Stimulated activated CD8-positive, alpha-beta memory T cell treated with anti-CD3 and anti-CD28 coated beads, Interleukin-2, amount 100 ng/mL, for 48 hours (primary cell): ENCODE measurements at places on chromosomes 13 and 19.

DNA sequence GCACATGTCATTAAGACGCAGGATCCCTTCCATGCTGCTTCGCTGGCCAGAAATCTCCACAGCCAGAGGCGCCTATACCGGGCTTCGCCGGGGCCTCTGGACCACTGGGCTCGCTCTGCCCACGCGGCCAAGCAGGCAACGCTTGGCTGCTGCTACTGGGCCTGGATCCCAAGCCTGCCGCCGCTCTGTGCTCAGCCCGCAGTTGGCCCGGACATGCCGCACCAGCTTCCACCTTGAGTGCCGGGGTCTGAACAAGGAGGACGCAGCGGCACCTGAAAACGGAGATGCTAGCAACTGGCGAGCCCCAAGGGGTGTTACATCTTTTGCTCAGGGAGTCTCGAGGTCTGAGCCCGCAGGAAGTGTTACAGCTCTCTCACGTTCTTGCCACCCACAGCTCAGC is 409.9 kb upstream of the SGCG start:
- no peak for DNase-seq

DNA sequence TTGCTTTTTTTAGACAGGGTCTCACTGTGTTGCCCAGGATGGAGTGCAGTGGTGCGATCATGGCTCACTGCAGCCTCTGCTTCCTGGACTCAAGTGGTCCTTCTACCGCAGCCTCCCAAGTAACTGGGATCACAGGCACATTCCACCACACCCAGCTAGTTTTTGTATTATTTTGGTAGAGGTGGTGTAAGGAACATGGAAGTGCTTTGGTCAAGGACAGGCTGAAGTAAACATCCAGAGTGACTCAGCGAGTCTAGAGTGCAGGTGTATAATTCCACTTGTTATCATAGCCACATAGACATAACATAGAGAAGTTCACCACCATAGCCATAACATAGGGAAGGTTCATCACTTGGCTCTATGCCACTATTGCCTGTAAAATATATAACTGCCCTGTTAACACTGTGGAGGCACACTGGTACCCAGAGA is 98.6 kb downstream of the RBM26 start:
- DNase-seq: no peak

GRCh38 chr13:96403241-96403640 is 313.3 kb downstream of the HS6ST3 start:
- DNase-seq: no peak

GRCh38 chr19:15864824-15865223 is 33.0 kb downstream of the CYP4F2 start:
- no peak for DNase-seq

DNA sequence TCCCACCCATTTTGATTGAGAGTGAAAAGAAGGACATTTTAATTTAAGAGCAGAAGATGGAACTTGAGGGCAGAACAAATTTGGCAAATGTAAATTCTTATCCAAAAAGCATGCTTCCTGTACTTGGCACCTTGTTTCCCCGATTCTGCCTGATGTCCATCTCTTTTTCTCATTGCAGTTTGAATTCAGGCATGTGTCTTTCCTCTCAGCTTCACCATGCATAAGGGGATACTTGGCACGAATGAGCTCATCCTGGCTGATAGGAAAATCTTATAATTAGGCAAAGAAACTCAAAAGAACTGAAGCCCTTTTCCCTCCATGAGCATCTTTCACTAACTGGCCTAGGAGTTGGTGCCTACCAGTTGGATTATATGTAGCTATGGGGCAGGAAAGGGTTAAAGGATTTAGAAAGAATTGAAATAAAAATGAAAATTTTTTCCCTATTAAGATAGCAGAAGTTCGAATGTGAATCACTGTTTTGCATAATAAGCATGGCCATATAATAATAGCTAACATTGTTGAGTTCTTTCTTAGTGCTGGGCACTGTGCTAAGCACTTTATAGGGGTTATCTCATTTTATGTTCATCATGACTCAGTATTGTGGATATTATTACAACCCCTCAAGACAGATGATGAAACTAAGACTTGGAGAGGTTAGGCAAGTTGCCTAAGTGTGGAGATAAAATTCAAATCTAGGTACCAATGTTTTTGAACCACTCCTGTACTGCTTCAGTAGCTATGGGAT is 386.6 kb downstream of the KCNRG start:
- DNase-seq: no peak

DNA sequence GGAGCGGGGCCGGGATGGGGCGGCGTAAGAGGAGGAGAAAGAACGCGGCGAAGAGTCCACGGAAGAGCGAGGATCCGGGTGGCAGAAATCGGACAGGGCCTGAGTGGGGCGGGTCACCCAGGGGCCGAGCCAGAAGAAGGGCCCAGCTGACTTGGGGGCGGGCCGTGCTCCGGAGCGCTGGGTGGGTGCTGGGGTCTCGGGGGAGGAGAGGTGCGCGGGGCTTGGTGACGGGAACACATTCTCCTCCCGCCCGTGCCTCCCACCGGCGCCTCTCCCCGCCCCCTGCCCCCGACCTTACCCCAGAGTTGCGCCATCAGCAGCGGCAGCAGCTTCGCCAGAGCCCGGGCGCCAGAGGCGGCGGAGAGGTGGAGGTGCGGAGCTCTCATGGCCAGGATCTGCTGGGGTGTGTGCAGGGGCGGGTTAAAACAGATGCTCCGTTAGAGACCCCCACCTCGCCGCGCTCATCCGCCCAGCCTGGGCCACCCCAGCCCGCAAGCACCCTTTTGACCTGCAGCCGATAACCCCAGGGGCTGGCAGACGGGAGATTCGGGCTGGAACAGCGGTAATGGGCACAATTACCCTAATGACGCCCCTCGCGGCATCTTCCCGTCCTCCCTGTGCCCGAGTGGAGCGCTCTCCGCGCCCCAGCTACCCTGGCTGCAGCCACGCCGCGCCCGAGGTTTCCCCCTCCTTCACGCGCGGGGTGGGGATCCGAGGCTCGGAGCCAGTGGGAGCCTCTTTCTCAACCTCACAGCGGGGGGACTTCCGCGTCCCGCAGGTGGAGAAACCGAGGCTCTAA is 565 bp downstream of the KLK10 start:
- DNase-seq: no peak

- DNase-seq: no peak
Measured at GRCh38 chr19:47499371-47499770, 15.4 kb upstream of the KPTN start.

GRCh38 chr13:46137627-46138317 is 32.9 kb upstream of the CPB2 start:
- no peak for DNase-seq

DNA sequence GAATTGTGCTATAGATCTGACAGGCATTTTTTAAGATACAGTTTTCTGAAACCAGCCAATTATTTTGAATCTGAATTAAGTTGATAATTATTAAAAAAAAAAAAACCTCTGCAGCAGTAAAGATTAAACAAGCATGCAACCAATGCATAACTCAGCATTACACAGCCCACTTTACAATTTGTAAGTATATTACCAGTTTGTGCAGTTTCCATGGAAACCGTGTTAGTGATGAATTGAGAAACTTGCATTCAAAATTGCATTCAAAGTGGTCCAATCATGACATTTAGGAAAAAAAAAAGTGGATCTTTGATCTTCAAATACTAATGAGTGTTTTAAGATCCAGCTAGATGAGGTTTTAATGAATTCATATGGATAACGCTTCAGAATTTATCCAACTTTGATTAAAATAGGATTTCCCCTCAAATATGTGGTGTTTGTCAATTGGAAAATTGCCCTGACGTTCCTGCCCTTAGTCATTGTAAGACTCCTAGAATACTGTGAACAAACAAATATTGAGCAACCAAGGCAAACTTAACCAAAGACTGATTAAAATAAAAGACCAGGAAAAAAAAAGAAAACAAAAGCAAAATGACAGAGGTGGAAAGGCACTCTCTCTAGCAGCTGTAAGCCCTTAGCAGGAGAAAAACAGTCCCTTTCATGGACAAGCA is 314.8 kb upstream of the MAB21L1 start:
- DNase-seq: no peak

- DNase-seq: no peak
Measured at GRCh38 chr13:92164822-92165221, 766.4 kb downstream of the GPC5 start.

DNA sequence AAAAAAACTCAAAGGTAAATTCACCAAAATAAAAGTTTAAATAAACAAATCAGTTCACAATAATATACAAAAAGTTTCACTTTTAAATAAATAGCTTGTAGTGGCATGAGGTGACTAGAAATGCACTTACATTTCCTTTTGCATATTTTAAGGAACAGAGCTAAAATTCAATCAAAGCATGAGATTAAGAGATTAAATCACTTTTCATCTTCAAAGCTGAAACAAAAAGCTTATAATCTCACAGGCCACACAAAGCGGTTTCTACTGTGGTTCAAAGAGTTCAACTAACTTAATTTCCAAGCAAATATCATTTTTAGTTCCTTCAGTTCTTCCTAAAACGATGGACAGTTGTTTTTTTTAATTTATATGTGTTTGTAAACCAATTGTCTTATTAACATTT is 38.9 kb downstream of the TSC22D1 start:
- no peak for DNase-seq

GRCh38 chr19:31058676-31059340 is 290.4 kb downstream of the TSHZ3 start:
- DNase-seq: no peak

- DNase-seq: no peak
Measured at GRCh38 chr19:38639679-38640078, 7.8 kb upstream of the ACTN4 start.

GRCh38 chr13:26978081-26978860 is 193.3 kb downstream of the USP12 start:
- DNase-seq: no peak

DNA sequence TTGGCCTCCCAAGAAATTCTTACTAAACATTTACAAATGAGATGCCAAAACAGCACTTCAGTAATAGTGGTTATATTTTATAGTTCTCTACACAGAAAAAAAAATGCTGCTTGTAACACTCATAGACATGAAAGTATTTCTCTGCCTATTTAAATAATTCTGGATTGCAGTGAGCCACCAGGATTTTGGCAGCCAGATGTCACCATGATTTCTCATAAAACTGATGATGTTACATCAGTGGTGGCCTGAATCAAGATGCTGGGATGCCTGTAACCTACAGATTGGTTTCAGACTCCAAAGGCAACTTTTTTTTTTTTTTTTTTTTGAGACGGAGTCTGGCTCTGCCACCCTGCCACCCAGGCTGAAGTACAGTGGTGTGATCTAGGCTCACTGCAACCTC is 2.7 kb upstream of the CAPS start:
- no peak for DNase-seq

DNA sequence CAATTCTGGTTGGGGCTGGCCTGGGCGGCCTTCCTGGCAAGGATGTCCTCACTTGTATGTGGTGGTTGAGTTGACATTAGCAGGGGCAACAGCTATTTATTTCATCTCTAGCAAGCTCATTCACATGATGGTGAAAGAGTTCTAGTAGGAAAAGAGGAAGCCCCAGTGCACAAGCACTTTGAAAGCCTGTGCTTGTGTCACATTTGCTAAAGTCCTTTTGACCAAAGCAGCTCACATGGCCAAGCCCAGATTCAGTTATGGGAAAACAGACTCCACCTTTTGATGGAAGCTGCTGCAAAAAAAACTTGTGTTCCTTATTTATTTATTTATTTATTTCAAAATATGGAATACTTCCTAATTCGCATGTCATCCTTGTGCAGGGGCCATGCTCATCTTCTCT is 17.2 kb downstream of the GTF2F2 start:
- no peak for DNase-seq

DNA sequence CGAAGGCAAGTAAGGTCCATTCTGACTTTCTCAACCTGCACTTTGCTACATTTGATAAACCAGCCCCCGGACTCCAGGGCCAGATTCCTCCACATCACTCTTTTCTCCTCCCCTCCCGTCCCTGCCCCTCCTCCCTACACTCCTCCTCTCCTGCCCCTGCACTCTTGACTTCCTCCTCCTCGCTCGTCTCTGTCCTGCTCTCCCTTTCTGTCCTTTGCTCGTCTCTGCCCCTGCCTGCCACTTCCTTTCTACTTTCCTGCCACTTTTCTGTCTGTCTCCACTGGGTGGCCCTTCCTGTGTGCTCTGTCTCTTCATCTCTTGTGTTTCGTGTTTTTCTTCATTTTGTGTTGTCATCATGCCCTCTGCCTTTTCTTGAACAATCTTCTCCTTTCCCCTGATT is 7.0 kb downstream of the U2AF2 start:
- DNase-seq: no peak

DNA sequence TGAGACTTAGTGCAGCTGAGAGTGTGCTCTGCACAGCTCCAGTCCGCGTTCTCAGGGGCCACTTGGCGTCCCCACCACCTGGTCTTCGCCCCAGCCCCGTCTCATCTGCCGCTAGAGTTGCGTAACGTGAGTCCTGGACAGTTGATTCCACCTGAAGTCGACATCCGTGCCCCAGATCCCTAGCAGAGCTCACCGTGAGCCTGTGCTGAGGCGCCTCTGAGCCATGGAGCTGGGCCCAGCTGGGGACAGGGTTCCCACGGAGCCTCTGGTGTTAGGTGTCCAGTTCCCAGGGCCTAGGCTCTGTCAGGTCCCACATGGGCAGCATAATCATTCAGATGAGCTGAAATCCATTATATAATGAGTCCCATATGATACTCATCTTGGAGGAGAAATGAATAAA is 147.1 kb upstream of the SOX1 start:
- no peak for DNase-seq

DNA sequence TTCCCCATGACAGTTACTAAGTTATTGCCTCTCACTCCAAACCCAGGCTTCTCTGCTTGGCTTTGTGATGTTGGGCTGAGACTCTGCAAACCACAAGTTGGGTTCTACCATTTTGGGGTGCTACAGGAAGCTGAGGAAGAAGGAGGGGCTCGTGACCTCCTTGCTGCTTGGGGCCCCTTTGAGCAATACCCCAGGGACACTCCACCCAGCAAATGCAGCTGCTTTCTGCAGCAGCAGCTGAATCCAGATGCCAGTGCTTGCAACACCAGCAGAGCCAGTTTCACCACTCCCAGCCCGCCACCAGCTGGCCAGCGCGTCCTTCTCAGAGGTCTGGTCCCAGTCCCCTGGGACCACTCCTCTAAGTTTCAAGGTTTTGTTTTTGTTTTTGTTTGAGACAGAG is 22.0 kb upstream of the UBAC2 start:
- no peak for DNase-seq
